ENCODE measurements at places on chromosomes 1 and 21.

GRCh38 chr1:208054911-208055379 is 144.0 kb upstream of the CD34 start:
- no peak for DNase-seq

DNA sequence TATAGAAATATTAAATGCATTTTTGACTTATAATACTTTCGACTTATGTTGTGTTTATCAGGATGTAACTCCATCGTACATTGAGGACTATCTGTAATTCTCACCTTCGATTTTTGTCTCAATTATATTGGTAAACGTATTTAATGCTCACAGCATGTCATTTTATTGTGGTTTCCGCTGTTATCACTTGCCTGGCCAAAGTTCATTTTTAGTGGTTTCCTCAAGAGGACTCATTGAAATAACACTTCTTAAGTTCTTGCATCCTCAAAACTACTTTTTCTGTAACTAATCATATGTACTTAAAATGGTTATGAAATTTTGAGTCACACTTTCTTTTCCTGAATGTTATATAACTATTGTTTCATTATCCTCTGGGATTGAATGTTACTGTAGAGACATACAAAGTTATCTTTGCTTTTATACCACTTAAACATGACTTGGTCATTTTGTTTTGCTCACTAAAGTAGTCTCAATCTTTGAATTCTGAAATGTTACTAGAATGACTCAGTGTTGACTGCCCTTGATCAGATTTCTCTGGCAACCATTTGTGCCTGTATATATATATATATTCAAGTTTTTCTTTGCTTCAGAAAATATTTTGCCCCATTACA is 289.6 kb upstream of the PROX1 start:
- no peak for DNase-seq

GRCh38 chr21:43712268-43712942 is 6.5 kb upstream of the PDXK start:
- peak; percentile 92 for DNase-seq

- DNase-seq, result no peak
These were observed 82.5 kb downstream of the ST3GAL3 start for GRCh38 chr1:43789604-43790550.

DNA sequence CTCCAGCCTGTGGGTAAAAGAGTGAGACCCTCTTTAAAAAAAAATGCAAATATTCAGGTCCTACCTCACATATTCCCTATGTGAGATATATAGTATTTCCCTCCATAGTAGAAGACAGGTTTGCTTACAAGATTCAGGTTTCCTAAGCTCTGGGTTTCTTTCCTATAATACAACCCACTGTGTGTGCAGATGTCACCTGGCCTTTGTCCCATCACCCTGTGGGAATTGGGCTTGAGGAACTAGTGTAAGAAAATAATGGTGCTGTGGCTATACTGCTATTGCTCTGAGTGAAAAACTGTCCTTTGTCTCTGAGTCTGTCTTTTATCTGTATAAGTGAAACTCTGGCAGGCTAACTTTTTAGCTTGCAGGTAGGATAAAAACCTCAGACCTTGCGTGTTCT is 13.0 kb downstream of the C1orf146 start:
- no peak for DNase-seq

- DNase-seq, result no peak
These were observed 134.5 kb downstream of the LIPI start for GRCh38 chr21:14076143-14076806.

DNA sequence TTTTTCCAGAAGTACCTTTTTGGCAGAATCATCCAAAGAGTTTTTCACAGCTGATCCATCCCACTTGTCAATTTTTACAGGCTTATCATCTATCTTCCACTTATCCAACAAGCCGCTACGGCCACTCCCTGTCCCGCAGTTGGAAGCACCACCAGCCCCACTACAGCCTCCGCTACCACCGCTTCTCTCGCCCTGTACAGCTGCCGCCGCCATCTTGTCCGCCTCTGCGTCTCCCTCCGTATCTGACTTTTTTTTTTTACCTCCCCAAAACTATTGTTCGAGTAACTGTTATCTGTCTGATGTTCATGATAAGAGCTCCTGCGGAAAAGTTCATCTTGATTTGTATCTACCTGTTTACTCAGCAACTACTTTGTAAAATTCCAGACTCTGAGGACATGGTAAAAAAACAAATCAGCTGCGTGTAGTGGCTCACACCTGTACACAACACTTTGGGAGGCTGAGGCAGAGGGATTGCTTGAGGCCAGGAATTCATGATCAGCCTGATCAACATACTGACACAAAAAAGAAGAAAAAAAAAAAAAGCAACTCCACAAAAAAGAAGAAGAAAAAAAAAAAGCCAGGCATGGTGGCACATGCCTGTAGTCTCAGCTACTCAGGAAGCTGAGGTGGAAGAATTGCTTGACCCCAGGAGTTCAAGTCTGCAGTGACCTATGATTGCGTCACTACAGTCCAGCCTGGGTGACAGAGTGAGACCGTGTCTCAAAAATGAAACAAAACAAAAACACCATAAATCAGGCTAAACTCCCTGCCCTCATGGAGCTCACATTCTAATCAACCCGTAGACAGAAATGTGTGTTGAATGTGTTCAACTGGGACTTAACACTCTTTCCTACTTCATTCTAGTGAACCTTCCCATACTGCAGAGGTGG is 8.0 kb upstream of the EYA3 start:
- DNase-seq, result no peak

DNA sequence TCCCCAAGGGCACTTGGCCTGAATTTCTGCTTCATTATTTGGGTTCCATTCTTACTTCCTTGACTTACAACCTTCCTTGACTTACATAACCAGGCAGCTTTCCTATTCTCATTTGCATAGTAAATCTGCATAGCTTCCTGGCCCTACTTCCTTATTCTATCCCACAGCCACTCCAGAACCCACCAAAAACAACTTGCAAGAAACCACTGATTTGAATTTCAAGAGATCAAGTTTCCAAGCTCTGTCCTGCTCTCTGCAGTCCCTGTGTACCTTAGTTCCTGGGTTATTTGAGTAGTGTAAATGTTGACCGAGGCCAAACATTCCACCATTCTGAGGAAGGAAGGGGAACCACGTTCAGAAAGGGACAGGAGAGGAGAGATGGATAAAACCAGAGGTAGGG is 603.3 kb downstream of the PTPRC start:
- DNase-seq, result no peak

DNA sequence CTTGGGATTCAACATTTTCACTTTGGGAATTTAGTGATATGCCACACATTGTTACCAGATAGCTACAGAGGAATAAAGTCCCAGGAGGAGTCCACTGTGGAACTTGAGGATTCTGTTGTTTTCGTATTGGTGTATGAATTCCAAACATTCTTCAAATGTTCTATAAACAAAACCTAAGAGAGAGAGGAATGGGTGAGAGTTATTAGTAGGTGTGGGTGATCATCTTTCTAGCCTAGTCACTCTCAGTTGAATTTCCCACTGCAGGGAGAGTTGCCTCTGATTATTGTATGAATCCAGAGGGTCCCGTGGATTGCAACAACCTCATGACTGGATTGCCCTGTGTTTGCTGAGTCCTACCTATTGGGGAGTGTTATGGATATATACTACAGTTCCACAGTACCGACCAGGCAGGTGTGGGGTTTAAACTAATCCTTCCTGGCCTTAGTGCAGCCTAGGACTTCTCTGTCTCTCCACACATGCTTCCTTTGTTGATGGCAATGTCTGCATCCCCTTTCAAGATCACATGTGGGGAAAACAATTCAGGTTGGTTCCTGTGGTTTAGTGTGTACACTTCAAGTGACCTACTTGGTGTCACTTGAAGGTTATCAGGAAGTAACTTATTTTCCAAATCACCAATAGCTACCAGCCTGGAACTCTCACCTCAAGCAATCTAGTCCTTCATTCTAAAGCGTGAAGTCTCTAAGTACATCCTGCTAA is 91.8 kb downstream of the ADCY10 start:
- DNase-seq, result no peak

- DNase-seq, result no peak
These were observed 26.9 kb upstream of the ITLN1 start for GRCh38 chr1:160911925-160912324.

GRCh38 chr1:236476019-236476418 is 47.8 kb upstream of the LGALS8 start:
- DNase-seq, result no peak

DNA sequence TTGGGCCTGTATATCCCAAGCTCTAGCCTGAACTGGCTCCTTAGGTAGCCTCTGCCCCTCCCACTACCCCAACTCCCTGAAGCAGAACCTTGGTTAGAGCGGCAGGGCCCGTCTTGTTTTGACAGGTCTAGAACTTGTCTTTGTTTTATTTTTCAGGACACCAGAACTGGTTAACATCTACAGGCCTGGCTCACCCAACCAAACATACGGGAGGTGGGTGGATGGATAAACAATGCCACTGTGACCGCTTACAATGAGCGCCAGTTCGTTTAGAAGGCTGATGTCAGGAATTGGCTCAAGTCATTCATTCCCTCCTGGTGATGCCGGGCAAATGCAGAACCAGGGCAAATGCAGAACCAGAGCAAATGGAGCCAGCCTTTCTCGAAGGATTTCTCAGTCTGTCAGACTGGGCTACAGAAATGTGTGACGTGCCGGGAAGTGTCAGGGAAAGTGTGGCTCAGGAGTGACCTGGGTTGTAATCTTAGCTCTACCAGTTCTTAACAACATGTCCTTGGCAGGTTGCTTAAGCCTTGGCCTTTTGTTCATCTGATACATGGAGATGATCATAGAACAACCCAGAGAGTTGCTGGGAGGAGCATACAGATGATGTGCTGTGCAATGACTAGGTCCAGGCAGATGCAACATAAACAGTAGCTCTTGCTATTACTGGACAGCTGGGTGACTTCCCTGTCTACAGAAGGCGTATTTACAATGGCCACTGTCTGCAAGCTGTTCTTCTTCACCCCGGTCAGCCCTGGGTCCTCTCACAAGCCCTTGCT is 30.5 kb upstream of the BTG2 start:
- no peak for DNase-seq

GRCh38 chr1:936348-937264 is 12.9 kb downstream of the SAMD11 start:
- DNase-seq, result no peak

DNA sequence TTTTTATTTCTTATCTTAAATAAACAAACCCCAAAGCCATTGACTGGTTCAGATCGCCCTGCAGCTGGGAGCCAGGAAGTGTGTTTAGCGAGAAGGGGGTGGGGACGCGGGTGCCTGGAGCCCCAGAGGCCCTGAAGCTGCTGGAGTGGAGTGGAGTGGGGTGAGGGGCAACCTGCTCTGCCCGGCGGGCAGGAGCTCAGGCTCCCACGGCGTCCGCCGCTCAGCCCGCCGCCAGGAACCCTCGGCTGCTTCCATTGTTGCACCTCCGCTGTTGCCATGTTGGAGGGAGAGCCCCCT is 673 bp downstream of the PIK3C2B start:
- DNase-seq, result no peak

DNA sequence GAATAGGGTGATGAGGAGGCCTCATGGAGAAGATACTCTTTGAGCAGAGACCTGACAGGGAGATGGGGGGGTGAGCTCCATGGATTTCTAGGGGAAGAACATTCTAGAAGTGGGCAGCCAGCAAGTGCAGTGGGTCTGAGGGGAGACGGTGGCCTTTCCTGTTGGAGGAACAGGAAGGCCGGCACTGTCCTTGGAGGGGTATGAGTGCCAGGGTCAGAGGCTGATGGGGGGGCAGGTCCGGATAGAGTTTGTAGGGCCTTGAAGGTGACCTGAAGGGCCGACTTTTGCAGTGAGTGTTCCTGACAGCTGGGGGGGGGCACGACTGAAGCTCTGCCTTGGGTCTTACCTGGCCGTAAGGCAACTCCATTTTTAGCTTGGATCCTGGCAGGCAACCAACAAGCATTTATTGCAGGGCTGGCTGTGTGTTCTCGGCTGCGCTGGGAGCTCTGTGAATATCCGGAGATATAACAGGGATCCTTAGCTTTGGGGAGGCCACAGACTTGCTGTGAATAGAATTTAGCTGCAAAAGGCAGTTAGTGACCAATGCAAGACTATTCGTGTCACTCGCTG is 130.6 kb downstream of the MRPS6 start:
- no peak for DNase-seq

DNA sequence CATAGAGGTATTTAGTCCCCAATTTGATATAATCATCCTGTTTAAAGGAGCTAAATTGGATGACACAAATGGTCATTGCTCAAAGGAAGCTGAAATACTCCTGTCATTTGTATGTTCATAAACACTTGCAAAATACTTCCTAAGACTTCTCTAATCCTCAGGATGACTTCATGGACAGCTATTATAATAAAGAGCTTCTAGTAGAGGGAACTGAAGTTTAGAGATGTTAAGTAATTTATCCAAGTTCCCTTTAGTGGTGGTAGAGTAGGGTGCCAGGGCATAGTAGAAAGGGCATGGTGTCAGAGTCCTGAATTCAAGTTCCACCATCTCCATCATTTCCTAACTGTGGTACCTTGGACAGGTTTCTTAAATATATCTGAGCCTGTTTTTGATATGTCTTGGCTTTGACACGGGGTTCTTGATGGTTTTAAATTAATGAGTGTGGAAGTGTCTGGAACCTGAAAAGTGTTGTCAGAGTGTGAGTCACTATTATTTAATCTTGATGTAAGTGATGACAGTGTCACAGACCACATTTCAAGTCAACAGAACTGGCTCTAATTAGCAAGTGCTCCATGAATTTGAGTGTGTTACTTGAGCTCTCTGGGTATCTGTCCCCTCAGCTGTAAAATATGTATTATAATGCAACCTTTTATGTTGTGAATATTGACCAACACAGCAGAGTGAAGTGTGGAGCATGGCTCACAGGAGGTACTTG is 12.1 kb upstream of the GBP6 start:
- DNase-seq, result no peak

GRCh38 chr1:211731456-211732292 is 56.3 kb upstream of the NEK2 start:
- DNase-seq, result no peak

DNA sequence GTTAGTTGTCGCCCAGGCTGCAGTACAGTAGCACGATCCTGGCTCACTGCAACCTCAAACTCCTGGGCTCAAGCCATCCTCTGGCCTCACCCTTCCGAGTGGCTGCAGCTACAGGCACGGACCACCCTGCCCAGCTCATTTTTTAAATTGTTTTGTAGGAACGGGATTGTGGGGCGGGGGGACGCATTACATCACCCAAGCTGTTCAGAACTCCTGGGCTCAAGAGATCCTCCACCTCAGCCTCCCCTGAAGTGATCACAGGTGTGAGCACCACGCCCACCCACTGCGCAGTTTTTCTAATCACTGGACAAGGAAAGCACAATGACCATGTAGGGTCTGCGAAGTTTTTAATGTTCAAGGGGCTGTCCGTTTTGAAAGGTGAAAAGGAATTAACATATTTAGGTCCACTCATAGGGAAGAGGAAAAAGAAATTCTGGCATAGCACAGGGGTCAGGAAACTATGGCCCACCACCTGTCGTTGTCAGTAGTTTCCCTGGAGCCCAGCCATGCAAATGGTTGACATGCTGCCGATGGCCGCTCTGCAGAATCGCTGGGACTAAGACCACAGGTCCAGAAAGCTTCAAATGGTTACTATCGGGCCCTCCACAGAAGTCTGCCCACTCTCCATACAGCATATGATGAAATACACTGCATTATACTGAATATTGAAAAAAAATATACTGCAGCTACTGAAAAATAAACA is 26.0 kb downstream of the SETD4 start:
- no peak for DNase-seq

All from epithelial cell of proximal tubule (primary cell).